ENCODE measurements at places on chromosomes 11 and 22. TPM values are rescaled to one million over a fixed set of nuclear protein-coding genes. Genes with fewer than 3 reads are reported as not detected.

- peaks cover 2% of the 10 kb centered on the region for H3K27me3 ChIP-seq
- H3K27ac ChIP-seq: no peak overlapping the region
- H3K36me3 ChIP-seq: no peaks in the 10 kb centered on the region
- DNase-seq: no peak
- H3K4me1 ChIP-seq: no peaks in the 10 kb centered on the region
These were observed 5.7 kb upstream of the SMARCB1 start for GRCh38 chr22:23781065-23781464.

DNA sequence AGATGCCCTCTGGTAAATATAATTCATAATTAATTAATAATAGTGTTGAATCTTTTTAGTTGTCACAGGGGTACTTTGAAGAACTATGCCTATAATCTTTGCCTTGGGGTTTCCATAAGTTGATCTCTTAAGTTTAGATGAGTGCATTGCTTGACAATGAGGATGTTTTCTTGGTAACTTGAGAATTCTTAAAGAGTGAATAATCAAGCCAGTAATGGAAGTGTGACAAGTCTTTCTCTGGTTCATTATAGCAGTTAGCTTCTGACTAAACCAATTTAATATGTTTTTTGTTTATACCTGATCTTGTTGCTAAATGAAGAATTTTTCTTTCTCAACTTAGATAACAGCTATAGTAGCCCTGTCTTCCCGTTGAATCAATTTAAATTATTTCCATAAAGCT, 46.2 kb downstream of the ATXN10 start:
- DNase-seq: no peak
- no peak overlapping the region for H3K27ac ChIP-seq
- H3K27me3 ChIP-seq: no peaks in the 10 kb centered on the region
- H3K36me3 ChIP-seq: peaks cover 4% of the 10 kb centered on the region
- H3K4me3 ChIP-seq: no peak overlapping the region

DNA sequence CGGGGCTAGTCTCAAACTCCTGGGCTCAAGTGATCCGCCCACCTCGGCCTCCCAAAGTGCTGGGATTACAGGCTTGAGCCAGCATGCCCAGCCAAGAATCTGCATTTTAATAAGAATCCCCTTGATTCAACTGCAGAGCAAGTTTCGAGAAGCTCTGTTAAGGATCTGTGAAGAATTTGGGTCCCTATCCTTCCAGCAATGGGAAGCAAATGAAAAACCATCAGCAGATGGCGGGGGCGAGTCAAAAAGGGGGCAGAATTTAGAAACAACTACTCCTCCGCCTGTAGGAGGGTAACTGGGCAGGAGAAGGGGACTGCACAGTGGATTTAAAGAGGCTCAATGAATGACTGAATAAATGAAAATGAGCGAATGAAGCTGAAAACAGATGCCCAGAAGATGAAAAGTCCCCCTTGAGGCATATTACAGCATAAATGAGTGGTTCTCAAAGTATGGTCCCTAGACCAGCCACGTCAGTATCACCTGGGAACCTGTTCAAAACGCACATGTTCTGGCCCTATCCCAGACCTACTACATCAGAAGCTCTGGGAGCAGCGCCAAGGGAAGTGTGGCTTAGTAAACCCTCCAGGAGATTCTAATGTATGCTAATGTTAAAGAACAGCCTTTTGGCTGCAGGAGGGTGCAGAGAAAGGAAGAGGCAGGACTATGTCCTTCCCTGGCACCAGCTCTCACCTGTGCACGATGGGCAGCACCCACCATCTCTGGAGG, 15.0 kb downstream of the VWCE start:
- no peaks in the 10 kb centered on the region for H3K36me3 ChIP-seq
- no peak overlapping the region for H3K27ac ChIP-seq
- H3K27me3 ChIP-seq: no peaks in the 10 kb centered on the region
- H3K4me1 ChIP-seq: no peaks in the 10 kb centered on the region
- DNase-seq: no peak

- no peak for DNase-seq
- H3K4me1 ChIP-seq: peaks cover 23% of the 10 kb centered on the region
- no peak overlapping the region for H3K4me3 ChIP-seq
- H3K36me3 ChIP-seq: no peaks in the 10 kb centered on the region
- H3K27me3 ChIP-seq: no peaks in the 10 kb centered on the region
These were observed 241.3 kb upstream of the ANO3 start for GRCh38 chr11:26090651-26091050.

DNA sequence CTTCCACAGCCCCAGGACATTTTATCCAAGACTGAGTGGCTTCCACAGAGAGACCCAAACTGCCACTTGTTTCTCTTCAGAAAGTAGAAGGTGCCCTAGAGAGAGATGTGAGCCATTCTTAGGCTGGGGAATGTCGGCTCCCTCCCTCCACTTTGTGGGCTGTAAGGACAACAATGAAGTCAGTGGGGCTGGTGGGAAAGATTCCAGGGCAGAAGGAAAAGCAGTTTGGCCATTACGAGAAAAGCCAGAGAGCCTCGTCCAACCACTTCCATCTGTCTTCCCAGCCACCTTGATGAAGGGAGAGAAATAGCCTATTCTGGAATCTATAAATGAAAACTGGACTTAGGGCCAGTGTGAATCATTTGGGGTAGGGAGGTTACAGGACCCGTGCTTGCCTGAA, 382.5 kb downstream of the NXPE2 start:
- no peaks in the 10 kb centered on the region for H3K27me3 ChIP-seq
- H3K4me3 ChIP-seq: no peak overlapping the region
- DNase-seq: no peak
- no peak overlapping the region for H3K27ac ChIP-seq
- no peaks in the 10 kb centered on the region for H3K4me1 ChIP-seq

- no peak overlapping the region for H3K27ac ChIP-seq
- no peaks in the 10 kb centered on the region for H3K36me3 ChIP-seq
- H3K4me1 ChIP-seq: no peaks in the 10 kb centered on the region
- DNase-seq: no peak
These were observed 599.3 kb upstream of the LRRC4C start for GRCh38 chr11:42058794-42059193.

RCOR2 gene
- 0.16 TPM for total RNA-seq
